Pancreas (tissue), 10 donors: ENCODE measurements at places on chromosomes 11 and 22. TPM values are rescaled to one million over a fixed set of nuclear protein-coding genes. Genes with fewer than 3 reads are reported as not detected.

GRCh38 chr11:6356503-6357055, 33.7 kb upstream of the SMPD1 start:
- DNase-seq, result no peak

- no peak for DNase-seq
These were observed 62.3 kb downstream of the PPFIBP2 start for GRCh38 chr11:7575841-7576725.

DNA sequence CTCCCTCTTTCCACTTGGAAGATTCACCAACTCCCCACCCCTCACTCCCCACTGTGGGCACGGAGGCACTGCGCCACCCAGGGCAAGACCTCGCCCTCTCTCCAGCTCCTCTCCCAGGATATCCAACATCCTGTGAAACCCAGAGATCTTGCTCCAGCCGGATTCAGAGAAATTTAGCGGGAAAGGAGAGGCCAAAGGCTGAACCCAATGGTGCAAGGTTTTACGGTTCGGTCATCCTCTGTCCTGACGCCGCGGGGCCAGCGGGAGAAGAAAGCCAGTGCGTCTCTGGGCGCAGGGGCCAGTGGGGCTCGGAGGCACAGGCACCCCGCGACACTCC, 397 bp upstream of the CD44 start:
- no peak for DNase-seq

DNA sequence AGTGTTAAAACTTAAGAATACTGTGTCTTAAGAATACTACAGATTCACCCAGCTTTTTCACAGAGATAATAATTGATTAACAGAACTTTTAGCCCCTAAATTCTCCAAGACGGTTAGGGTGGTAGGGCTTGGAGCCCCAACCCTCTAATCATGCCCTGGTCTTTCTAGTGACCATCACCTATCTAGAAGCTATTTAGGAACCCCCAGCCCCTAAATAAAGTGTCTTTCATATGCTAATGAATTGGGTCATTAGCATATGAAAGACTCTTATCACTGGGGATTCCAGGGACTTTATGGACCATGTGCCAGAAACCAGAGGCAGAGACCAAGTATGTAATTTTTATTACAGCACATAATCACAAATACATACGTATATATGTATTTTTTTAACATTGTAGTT, 999.7 kb upstream of the RAG2 start:
- DNase-seq, result no peak

Gene SOX6
- 5.6 TPM for polyA plus RNA-seq

Gene DDX25
- 7.1 TPM for polyA plus RNA-seq

Gene P2RX3
- not detected for polyA plus RNA-seq

- no peak for DNase-seq
These were observed 90.8 kb downstream of the DHCR7 start for GRCh38 chr11:71357414-71357813.

DNA sequence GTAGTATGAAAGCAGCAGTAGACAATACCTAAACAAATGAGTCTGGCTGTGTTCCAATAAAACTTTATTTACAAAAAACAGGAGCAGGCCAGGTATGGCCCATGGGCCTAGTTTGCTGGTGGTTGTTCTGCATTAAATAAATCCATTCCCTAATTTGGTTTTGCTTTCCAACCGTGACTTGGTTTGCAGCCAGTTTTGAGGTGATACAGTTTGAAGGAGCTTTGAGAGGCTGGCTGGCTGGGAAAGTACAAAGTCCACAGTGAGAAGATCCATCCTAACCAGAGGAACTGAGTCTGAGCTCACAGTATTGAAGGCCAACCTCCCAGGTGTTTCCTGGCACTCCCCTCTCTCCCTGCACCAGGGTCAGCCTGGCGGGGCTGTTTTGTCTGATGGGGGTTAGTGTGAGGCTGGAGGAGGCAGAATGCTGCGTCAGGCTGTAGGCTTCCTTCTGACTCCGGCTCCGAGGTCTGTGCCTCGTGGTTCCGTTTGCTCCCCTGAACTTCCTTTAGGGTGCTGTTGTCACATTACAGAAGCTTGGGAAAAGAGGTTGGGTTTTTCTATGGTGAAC, 129.5 kb downstream of the MICAL2 start:
- DNase-seq, result peak; percentile 59

DNA sequence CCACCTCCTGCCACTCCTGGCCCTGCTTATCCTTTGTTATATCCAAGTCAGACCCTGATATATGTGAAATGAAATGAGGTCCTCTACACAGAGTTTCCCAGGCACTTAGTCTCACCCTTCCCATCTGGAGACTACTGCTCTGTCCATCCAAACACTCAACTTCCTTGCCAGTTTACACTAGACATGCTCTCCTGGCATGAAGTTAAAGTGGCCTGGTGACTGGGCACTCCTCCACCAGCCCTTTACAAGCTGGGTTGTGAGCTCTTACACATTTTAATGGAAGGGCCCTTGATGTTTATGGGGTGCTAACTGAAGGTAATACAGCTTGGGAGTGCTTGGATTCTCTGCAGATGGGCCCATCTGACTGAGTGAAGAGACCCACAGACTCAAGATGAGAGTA, 216.1 kb upstream of the NARS2 start:
- DNase-seq, result no peak

Gene CRYAB
- 81.8 TPM for polyA plus RNA-seq

Gene OR8B4
- polyA plus RNA-seq, result not detected

DNA sequence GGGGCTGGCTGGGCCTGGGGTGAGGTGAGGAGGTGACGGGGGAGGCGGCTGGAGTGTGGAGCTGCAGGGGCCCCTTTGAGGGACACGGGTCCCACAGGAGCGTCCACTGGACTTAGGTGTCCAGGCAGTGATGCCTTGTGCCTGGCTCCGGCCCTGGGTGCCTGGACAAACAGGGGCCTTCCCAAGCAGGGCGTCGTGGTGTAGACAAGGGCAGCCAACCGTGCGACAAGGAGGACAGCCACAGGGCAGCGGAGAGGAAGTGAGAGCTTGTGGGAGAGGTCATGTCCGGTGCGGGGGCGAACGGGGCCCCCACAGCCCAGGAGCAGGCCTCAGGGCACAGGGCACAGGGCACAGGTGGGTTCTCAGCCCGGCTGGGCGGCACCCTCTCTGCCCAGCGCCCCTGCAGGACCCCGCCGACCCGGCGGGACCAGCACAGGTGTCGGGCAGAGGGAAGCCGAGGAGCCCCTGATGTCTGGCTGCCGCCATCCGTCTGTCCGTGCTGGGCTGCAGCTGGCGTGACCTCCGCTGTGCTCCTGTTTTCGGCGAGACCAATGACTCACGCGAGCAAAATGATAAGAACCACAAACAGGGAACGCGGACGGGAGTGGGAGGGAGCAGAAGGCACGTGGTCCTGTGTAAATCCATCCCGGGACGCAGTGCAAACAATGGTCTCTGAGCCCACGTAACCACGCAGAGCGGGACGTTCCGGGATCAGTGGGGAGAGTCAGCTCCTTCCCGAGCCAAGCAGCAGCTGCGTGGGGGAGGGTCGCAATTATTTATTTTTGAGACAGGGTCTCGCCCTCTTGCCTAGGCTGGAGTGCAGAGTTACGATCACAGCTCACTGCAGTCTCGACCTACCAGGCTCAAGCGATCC, 49.1 kb upstream of the A4GALT start:
- DNase-seq, result peak; percentile 81

DNA sequence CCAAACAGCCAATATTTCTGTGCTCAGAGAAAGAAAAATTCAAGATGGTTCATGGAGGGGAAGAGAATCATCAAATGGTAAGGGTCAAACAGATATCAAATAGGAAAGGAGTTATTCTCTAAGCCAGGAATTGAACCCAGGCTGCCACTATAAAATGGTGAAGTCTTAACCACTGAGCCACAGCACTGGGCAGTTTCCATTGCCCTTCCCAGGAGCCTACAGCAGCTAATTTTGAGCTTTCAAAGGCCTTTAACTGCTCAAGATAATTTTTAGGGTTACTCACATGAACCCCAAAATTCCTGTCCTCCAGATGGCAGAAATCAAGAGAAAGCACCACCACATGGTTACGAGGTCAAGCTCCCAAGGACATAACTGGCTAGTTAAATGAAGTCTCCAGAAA, 176.2 kb downstream of the KIF18A start:
- DNase-seq, result no peak

DNA sequence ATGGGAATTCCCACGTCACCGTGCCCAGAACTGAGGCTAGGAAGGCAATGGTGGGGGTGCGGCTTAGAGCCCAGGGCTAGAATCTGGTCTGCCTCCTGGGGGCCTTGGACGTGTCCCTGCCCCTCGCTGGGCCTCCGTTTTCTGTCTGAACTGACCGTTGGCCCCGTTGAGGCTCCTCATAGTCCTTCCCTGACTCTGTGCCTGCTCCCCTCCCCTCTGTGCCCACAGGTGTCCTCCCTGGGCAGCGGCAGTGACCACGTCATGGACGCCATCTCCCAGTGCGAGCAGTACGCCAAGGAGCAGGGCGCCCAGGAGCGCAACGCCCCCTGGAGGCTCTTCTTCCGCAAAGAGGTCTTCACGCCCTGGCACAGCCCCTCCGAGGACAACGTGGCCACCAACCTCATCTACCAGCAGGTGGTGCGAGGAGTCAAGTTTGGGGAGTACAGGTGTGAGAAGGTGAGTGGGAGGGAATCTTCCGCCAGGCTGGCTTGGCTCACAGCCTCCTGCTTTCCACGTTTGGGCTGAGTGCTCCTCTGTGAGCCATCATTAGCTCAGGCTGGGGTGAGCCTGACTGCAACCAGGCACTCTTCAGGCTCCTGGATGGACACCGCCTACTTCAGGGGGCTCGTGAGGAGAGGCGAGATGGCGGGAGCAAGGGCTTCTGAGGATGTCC, 63.9 kb downstream of the MYO7A start:
- peak; percentile 77 for DNase-seq

- no peak for DNase-seq
These were observed 5.5 kb downstream of the CATSPER1 start for GRCh38 chr11:66020618-66021357.

Gene UFD1
- 24.7 TPM for polyA plus RNA-seq

DNA sequence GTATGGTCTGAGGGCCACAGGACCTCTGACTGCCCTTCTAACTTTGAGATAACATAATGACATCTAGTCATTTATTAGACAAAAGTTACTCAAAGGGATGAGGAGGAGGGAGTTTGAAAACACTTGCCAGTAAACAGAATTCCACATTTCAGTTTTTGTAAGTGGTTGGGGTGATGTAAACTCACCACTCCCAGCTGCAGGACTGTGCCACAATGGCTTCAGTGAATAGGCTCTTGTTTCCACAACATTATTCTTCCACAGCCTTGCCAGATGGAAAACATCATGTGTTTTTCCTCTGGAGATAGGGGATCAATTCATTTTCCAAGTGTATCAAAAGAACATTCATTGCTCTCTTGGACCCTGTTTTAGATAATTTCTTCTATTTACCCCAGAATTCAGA, 147.2 kb upstream of the BDNF start:
- DNase-seq, result no peak

- DNase-seq, result peak; percentile 82
These were observed 100.3 kb upstream of the AKIP1 start for GRCh38 chr11:8810540-8811301.

DNA sequence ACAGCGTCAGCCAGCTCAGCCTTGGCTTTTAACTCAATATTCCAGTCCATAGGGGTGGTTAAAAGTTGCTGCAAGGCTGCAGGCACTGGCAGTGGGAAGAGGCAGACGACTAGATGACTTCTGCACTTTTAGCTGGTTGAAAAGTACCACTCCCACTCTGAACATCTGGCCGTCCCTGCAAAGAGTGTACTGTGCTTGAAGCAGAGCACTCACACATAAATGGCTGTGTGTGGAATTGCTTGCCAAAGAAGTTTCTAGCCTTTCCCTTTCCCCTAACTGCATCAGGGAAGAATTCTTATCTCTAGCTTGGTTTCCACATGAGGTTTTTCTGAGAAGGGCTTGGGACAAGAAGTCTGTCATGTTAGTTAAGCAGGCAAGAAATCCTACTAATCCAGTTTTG, 5.1 kb upstream of the PHLDB1 start:
- peak; percentile 23 for DNase-seq

Gene C11orf42
- not detected for polyA plus RNA-seq

GRCh38 chr11:113871336-113871735, 4.0 kb downstream of the USP28 start:
- no peak for DNase-seq

GRCh38 chr22:37762389-37762836, 45.3 kb upstream of the GCAT start:
- DNase-seq, result no peak

Gene CASP5
- polyA plus RNA-seq, result not detected

DNA sequence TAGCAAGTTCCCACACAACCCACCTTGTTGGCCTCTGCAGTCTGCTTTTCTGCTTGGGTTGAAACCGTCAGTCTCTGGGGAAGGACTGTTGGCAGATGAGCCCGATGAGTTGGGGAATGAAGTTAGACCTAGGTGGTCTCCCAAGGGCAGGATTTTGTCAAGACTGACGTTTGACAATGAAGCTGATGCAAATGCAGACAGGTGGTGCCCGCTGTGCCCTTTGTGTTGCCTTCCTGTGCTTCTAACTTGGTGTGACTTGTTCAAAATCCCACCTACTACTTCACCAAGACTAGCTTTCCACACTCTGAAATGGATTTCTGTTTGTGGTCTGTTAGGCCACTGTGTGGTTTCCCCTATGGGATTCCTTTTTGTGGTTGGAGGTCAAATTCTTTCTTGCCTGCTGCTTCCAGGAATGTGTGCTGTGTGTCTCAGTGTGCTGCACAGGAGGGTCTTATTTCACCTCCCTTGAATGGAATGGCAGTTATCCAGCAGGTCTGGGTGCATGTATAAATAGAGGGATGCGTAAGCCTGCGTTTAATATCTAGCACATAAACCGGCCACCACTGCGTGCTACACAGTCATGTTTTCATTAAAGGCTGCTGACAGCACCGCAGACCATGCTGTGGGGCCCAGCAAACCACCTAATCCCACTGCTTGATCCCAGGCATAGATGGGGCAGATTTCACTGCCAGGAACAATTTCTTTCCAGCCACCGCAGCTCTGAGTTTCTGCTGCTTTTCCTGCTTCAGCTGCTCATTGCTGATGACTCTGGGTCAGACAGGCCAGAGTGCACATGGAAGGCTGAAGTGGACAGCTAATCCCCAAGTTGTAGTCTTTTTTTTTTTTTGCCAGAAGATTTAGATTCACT, 44.8 kb downstream of the ADAMTS8 start:
- no peak for DNase-seq

GRCh38 chr11:111846063-111846462, 25.3 kb downstream of the ALG9 start:
- DNase-seq, result no peak

Gene IFITM10
- 0.56 TPM for polyA plus RNA-seq

GRCh38 chr11:126919147-126919823, 81.3 kb downstream of the KIRREL3 start:
- no peak for DNase-seq

GRCh38 chr22:46022881-46023512, 46.0 kb upstream of the WNT7B start:
- DNase-seq, result no peak

GRCh38 chr22:26484360-26484706, 656 bp downstream of the SRRD start:
- DNase-seq, result no peak

- no peak for DNase-seq
These were observed 30.1 kb upstream of the TMEM45B start for GRCh38 chr11:129785383-129786111.

GRCh38 chr11:71302534-71302909, 50.1 kb upstream of the SHANK2 start:
- DNase-seq, result no peak

- no peak for DNase-seq
These were observed 23.3 kb downstream of the ST3GAL4 start for GRCh38 chr11:126378763-126379162.

Gene SEPTIN3
- polyA plus RNA-seq, result 1.9 TPM
